ENCODE measurements at places on chromosomes 1 and 21.

DNA sequence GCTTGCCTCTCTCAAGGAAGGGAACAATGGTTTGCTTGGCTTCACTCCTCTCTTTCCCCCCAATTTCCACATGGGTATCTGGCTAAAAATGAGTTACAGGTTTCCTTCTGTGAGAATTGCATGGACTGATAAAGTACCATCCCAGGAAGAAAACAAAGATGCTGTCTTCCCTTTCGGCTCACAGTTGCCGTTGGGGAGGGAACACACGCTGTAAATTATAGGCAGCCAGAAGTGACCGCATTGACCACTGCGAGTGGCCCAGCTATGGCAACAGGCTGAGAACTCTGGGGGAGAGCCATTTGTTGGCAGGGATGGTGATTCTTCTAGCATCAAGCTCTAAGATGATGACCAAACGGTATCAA lies 2.9 kb downstream of the RUNX1 start:
- no peak for DNase-seq

DNA sequence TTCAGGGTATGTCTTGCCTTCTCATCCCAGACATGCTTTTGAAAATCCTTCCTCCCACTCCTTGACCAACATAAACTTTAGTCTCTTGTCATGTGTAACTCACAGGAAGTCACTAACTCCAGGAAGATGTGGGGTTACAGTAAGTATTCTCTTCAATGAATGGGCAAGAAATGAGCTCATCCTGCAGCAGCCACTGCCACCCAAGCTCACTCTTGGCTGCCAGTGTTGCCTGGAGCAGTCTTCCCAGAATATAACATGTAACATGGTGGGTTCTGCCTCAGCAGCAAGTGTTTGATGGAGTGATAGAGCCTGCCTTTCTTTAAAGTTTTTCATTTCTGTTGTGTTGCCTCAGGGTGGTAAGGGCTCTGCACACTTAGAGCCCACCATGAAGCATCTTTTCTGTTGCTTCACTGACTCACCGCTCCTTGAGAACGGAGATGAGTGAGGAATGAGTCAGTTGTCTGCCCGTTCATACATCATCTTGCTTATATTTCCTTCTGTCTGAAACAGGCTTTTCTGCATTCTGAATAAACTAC lies 187.0 kb downstream of the TPR start:
- DNase-seq: no peak

DNA sequence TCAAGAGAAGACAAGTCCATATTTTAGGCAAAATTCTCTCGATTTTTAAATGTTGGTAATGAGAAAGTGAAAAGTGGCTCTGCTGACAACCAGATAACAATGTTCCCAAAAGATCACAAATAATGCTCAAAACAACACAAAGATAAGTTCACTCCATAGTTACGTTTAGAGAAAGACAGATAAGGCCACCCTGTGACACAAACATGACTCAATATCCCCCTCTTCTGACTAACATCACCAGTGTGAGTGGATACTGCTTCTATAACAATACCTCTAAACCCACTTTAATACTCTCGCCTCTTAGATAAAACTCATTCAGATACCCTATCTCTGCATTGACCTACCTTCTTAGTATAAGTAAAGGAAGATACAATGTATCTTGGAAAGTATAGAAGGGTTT lies 51.2 kb upstream of the RGS7 start:
- no peak for DNase-seq

DNA sequence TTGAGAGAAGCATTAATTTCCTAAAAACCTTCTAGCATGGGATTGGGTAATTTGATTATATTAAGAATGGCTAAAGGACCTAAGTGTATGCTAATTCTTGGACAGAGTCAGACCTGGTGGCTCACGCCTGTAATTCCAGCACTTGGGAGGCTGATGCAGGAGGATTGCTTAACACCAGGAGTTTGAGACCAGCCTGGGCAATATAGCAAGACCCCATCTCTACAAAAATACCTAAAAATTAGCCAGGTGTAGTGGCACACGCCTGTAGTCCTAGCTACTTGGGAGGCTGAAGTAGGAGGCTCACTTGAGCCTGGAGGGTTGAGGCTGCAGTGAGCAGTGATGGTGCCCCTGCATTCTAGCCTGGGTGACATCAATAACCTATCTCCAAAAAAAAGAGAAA lies 45.9 kb upstream of the BMP8A start:
- DNase-seq: no peak

GRCh38 chr1:187931776-187932175 lies 1103.0 kb downstream of the PLA2G4A start:
- DNase-seq: no peak

Measured in GM06990 (cell line).